Tibial artery (tissue), 4 donors: ENCODE measurements at places on chromosomes 11 and 22.

DNA sequence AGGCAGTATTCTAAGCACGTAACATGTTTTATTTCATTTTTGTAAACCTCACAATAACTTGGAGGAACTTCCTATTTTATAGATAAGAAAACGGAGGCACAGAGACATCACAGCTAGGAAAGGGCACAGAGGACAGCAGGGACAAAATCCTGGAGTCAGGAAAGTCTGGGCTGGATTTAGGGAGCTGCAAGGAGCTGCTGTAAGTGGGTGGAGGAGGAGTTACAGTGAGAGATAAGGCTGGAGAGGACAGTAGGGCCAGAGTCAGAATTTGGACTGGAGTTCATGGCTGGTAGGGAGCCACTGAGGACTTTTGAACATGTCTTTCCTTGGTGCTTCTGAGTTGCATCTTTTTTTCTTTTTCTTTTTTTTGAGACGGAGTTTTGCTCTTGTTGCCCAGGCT is 32.2 kb upstream of the PTPRJ start:
- DNase-seq, result no peak

DNA sequence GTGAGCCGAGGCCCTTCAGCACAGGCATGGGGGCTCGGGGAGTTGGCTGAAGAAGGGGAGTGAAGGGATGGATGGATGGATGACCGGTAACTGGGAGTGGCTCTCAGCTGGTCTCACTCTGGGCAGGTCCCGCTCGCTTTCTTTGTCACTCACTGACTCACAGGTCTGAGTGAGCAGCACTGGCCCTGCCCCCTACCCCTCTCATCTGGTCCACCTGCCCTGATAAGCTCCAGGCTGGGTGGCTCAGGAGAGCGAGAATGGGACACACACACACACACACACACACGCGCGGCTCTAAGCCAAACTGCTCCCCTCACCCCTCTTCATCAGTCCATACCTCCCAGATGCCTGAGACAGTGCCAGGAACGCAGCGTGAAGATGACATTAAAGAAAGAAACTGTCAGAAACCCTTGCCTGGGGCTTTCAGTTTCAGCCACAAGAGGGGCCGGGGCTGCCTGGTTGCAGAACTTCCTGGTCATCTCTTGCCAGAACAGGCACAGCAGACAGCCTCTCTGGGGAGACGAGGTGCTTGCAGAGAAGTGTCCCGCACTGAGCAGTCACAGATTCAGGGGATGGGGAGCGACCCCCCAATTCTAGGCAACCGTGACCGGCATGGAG is 16.5 kb upstream of the SHISAL1 start:
- DNase-seq, result no peak

DNA sequence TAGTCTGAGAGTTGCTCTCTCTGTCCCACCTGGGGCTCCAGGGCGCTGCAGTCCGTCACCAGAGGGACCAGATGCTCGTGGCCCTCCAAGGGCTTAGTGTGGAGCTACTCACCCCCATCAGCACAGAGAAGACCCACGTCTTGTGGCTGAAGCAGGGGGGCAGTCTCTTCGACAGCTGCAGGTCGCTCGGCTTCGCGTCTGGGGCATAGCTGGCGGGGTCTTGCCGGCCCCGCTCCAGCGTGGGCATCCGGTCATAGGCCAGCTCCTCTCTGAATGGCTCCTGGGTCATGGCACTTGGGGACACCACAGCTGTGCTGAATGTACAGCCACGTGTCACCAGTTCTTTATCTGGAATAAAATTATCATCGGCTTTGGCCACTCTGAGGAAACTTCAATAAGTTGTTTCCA is 608 bp downstream of the MLC1 start:
- DNase-seq, result no peak

DNA sequence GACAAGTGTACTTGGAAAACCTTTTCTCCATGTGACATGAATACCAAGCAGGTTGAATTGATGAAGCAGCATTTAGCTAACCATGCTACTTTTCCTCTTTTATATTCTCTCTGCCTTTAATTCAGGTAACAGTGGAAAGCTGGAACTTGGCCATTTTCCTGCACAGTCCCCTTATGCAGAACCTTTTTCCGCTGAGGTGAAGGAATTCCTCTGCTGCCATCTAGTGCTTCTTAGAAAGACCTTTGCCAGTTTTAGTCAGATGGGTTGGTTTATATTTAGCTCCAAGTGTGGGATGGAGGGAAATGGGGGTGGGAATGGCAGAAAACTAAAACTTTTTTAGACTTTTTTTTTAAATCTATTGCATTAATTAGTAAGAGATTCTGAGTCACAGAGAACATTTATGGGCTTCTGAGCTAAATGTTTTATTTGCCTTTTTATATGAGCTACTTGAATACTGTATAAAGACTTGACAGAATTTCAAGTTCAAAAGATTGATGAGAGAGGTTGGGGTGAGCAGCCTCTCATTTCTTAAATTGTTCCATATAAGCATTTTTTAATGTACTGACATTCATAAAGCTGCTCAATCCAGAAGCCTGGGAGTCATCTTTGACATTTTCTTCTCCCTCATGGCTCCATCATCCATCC is 153.9 kb upstream of the ZC3H12C start:
- DNase-seq, result no peak

DNA sequence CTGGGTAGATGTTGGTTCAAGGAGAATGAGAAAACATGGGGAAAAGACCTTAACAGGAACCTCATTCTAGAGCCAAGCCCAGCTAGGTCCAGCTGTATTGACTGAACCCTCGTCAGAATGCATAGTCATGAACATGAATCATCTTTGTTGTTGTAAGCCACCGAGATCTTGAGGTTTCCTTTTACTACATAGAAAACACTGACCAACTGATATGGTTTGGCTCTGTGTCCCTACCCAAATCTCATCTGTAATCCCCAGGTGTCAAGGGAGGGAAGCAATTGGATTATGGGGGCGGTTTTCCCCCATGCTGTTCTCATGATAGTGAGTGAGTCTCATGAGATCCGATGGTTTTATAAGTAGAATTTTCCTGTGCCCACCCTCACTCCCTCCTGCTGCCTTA is 19.4 kb upstream of the PHOX2A start:
- DNase-seq, result no peak

DNA sequence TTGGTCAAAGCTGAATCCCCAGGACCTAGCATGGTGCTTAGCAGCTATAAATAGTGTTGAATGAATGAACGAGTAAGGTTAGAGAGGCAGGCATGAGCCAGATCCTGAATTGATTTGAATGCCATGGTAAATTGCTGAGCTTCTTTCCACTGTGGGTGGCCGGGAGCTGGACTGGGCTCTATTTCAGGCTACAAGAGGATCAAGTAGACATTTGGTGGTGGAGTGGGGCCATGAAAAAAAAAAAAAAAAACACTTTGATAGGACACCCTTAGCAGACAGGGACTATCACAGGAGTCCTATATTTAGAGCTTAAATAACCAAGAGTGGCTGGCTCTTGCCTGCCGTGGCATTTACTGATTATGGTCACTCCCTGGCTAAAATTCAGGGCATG is 77.6 kb downstream of the MIAT start:
- no peak for DNase-seq

DNA sequence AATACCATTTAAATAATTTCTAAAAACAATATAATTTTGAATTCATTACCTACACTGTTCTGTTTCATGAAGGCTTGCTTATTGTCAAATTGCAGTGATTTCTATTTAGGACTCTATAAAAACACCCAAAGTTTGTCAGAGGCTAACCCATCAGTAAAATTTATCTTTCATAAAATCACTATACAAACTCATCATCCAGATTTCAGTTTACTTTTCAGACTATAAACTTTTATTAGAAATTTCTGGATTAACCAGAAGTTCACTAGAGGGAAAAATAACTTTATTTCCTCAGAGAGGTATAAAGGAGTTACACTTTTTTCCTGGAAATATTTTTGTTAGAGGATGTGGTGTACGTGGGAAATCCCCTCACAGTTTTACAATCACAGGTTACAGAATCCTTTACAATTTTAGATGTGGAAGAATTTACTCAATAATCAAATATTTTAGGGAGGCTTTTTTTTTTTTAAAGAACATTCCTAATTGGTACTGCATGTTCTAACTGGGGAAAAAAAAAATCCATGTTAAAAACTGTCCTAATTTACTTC is 176.7 kb downstream of the SWAP70 start:
- DNase-seq, result no peak

GRCh38 chr11:70332567-70332966 is 62.1 kb downstream of the PPFIA1 start:
- DNase-seq, result no peak

DNA sequence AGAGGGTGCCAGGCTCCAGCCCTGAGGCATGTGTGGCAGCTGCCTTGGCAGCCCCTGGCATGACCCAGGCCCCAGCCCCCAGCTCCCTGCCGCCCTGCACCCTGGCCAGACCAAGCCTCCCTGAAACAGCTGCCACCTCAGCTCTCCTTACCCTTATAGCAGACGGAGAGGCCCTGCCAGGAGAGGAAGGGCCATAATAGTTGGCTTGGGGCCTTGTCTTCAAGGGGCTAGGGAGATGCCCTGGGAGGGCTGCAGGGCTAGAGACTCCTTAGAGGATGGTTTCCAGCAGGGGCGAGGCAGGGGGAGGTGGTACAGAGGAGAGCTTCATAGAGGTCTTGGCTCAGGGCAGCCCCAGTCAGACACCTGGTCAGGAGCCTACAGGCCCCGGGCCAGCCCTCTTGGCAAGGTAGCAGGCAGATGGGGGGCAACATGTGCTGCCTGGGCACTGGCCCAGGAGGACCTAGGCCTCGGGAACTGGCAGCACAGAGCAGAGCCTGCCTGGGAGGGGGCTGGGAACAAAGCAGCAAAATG is 13.0 kb downstream of the SMTN start:
- peak; percentile 82 for DNase-seq

GRCh38 chr11:111119751-111120150 is 125.8 kb upstream of the POU2AF2 start:
- no peak for DNase-seq

- DNase-seq, result no peak
Observed at GRCh38 chr22:37911697-37912096, 5.6 kb downstream of the MICALL1 start.

DNA sequence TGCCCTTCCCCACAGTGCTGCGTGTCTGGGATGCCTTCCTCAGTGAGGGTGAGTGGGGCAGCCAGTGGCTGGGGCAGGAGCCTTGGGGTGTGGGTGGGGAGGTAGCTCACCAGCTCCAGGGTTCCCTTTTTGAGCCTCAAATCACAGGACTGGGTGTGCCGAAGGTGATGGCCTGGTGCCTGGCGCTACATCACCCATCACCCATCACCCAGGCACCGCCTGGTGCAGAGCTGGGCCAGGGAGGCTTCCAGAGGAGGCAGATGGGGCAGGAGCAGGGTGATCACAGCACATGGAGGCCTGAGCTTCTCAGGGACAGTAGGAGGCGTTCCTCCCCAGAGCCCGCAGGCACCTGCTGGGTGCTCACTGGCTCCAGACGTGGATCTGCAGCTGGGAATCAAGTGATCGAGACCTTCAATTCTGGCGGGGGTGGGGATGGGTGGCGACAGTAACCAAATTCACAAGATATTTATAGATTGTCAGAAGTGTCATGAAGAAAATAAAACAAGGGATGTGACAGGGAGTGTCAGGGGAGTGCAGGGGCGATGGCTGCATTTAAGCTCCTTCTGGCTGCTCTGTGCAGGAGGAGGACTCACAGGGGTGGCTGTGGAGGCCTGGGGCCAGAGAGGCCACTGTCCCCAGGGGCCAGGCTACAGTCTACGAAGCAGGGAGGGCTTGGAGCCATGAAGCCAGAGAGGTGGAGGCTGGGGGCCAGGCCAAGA is 3.2 kb downstream of the TBC1D10C start:
- no peak for DNase-seq

GRCh38 chr11:75374646-75375045 is 23.2 kb upstream of the ARRB1 start:
- DNase-seq, result no peak

GRCh38 chr11:111733016-111733415 is 33.2 kb downstream of the PPP2R1B start:
- peak; percentile 87 for DNase-seq

GRCh38 chr11:41978945-41979344 is 519.5 kb upstream of the LRRC4C start:
- no peak for DNase-seq

- DNase-seq, result no peak
Observed at GRCh38 chr11:37858398-37858797, 1260.4 kb upstream of the RAG2 start.

GRCh38 chr11:71466358-71466757 is 13.4 kb downstream of the NADSYN1 start:
- no peak for DNase-seq

GRCh38 chr11:86889001-86889341 is 66.2 kb downstream of the FZD4 start:
- DNase-seq, result no peak

DNA sequence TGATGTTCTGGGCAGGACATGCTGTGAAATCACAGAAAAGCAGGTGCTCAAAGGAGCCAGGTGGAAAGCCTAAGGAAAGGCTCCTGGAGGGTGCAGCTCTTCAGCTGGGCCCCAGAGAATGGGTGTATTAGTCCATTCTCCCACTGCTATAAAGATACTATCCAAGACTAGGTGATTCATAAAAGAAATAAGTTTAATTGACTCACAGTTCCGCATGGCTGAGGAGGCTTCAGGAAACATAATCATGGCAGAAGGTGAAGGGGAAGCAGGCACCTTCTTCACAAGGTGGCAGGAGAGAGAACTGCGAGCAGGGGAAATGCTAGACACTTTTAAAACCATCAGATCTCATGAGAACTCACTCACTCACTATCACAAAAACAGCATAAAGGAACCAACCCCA is 43.1 kb upstream of the DEUP1 start:
- DNase-seq, result no peak

GRCh38 chr11:122363296-122363695 is 247.3 kb upstream of the BLID start:
- DNase-seq, result no peak

DNA sequence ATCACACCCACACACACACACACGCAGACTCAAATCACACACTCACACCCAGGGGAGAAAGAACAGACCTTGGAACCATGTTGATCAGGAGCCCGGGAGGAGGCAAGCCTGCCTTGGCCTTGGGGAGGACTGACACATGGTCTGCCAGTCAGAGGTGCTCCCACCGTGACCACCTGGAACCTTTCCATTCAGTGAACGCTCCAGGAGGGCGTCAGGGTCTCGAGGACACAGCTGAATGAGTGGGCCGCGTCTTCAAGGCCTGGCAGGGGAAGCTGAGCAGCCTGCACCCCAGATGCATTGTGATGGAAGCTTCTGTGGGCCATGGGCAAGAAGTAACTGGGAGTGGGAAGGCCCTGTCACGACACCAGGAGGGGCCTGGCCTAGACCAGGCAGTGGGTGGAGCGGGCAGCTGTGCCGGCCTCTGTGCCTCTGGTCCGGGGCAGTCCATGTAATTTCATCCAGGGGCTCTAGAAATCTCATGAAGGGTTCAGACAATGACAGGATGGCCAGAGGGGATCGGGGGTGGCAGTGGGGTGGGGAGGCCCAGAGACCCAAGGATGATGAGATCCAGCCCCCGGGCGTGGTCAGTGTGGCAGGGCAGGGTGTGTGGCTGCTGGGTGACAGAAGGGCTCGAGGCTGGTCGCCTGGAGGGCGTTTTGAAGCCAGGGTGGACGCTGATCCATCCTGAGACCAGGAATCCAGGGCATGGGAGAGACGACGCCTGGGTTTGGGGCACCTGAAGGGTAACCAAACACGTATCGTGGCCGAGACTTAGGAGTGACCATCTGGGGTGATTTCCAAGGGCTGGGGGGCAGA is 53.7 kb downstream of the IGF2 start:
- DNase-seq, result peak; percentile 55

GRCh38 chr11:35277827-35278226 is 138.9 kb downstream of the CD44 start:
- DNase-seq, result no peak

- no peak for DNase-seq
Observed at GRCh38 chr11:129999407-129999806, 3.2 kb downstream of the PRDM10 start.
